Activated CD4-positive, alpha-beta T cell treated with anti-CD3 and anti-CD28 coated beads, Interleukin-2, amount 50 U/mL, for 1 hour (primary cell): ENCODE measurements at places on chromosomes 7 and 10.

DNA sequence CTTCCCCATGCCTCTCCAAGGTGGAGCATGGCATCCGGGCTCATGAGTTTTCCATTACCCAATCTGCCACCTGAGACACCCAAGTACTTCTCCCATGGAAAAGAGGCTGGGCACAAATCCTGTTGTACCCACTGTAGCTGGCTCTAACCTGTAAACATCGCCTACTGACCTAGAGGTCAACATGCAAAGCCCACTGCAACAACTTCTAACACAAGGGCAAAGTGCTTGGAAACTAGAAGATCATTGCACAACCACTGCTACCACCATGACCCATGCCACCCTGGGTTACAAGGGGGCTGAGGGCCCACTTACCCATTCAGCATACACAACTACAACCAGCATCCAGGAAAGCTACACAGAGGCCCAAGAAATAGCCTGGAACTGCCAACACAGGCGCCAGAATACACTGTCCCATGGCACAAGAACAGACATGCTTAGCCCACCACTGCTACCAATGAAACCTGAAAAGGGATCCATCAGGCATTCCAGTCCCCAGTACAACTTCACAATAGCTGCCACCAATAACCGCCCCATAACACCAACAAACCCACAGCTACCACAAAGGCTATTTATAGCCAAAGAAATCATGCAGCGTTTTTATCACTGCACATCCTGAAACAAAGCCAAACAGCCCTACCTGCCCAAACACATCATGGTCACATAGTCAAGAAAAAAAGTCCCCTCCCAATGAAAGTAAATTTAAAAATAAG lies 63.4 kb downstream of the RNF32 start:
- DNase-seq = no peak

- no peak for DNase-seq
Observed at GRCh38 chr7:74141705-74142104, 32.5 kb upstream of the EIF4H start.

GRCh38 chr10:25059990-25060389 lies 43.6 kb downstream of the THNSL1 start:
- no peak for DNase-seq

DNA sequence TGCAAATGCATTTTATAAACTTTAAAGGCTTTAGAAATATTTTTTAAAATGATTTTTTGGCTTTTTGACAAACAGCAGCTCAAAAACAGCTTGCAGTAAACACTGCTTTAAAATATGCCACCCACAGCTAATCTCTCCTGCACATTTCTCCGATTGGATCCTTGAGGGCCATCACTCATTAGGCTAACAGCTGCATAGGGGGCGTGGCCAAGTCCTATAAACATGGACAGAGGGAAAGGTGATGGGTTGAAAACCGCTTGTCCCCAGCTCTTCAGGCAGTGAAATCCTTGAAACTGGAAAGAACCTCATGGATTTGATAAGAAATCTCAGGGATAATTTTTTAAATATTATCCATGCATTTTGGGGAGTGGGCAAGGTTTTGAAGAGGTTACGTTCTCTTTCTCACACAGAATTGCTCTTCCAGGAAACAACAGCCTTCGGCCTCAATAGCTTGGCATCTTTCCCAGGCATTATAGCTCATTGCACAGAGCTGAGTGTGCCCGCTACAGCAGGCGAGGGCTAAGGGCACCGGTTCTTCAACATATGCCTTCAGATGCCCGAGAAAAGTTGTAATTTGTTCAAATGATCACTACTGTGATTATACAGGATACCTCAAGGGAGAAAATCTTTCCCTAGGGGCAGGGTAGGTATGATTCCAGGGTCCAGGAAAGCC lies 1.7 kb downstream of the PLEKHS1 start:
- no peak for DNase-seq
